ENCODE measurements at places on chromosomes 13 and 19. TPM values are rescaled to one million over a fixed set of nuclear protein-coding genes. Genes with fewer than 3 reads are reported as not detected.

SBK2 gene
- not detected for total RNA-seq

ZNF91 gene
- 91.2 TPM for total RNA-seq

LIM2 gene
- not detected for total RNA-seq

EPSTI1 gene
- total RNA-seq: 7.8 TPM

SYCN gene
- not detected for total RNA-seq

TFDP1 gene
- total RNA-seq: 36.1 TPM

ZNF530 gene
- 3.2 TPM for total RNA-seq

KCTD4 gene
- 26.3 TPM for total RNA-seq

SOHLH2 gene
- 0.36 TPM for total RNA-seq

KLK10 gene
- total RNA-seq: 3.0 TPM

GPC5 gene
- 2.5 TPM for total RNA-seq

FREM2 gene
- total RNA-seq: 9.2 TPM

JUND gene
- total RNA-seq: 298 TPM

C19orf33 gene
- 25.8 TPM for total RNA-seq

CUL4A gene
- 62.3 TPM for total RNA-seq

ANGPTL8 gene
- total RNA-seq: 15.5 TPM

CD33 gene
- total RNA-seq: 10.7 TPM

NCR1 gene
- 0.45 TPM for total RNA-seq

NDUFA7 gene
- 24.7 TPM for total RNA-seq
